ENCODE measurements at places on chromosomes 5 and 9.

GRCh38 chr5:94154672-94155071 is 413.3 kb upstream of the POU5F2 start:
- no peak for DNase-seq

- DNase-seq = no peak
Observed at GRCh38 chr9:76271755-76272154, 122.5 kb downstream of the RFK start.

GRCh38 chr5:176166427-176166826 is 71.8 kb upstream of the SIMC1 start:
- DNase-seq = no peak

DNA sequence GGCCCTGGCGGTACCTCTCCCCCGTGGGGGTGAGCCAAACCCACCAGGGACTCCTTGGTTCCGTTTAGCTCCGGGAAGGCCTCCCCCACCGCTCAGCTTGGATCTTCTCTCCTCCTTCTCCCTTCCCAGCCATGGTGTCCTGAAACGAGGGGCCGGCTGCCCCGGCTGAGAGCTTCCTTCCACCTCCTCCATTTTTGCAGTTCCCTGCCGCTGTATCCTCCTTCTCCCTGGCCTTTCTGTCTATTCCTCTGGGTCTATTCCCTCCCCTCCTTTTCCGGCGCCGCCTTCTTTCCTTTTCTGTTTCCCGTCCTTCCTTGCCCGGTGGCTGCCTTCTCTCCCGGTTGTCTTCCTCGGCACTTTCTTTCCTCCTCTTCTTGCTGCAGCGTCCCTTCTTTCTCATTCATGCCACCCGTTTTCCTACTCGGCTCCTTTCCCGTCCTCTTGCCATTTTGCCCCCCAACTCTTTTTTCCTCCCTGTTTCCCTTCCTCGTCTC is 110.4 kb downstream of the LIFR start:
- DNase-seq = no peak

DNA sequence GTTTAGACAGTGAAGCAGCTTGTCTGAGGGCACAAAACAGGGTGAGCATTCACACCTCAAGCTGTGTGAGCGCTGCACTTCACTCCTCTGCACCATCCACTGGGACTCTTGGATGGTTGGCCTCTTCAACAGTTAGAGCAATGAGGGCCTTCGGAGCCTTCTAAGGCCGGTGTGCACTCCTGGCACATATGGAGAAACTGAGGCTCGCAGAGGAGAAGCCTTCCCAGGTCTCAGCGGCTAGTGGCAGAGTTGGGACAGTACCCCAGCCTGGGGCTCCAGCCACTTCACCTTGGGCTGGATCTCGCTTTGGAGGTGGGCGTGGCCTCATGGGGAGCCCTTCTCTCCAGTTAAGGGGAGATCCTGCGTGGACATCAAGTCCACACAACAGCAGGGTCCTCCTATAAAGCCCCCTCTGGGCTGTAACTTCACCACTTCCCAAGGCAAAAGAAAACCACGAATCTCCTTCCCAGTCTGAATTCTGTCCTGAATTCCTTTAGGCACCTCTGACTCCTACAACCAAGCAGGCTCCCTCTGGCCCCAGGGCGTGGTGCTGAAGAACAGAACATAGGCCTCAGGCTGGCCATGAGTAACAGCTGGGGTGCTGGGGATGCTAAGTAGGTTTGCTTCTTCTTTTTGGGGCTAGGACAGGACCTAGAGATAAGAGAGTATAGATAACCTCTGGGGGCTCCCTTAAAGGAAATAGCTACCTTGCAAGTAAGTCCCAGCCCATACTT is 30.5 kb upstream of the CSF1R start:
- no peak for DNase-seq

DNA sequence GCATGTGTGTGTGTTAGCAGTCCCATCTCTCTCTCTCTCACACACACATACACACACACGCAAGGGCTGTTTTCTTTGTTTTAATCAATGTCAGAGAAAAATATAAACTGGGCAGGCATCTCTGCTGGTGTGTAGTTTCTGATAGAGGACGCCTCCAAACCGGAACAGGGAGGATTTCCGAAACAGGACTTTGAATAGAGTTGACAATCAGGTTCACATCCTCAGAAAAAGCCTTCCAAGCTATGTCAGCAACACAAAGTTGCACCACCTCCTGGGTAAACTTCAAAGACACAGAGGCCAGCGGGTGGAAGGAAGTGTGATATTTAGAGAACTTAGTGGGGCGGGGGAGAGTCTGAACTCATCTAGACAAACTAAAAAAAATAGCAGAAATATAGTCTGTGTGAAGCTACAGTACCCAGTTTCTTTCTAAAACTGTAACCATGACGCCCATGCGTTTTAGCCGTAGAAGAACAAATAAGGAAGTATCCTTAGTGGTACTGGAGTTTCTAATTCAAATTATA is 1.2 kb downstream of the ST8SIA4 start:
- DNase-seq = peak; percentile 59

All from activated CD4-positive, alpha-beta T cell treated with anti-CD3 and anti-CD28 coated beads, Interleukin-2, amount 50 U/mL, for 24 hours (primary cell).